ENCODE measurements at places on chromosomes 13 and 19. TPM values are rescaled to one million over a fixed set of nuclear protein-coding genes. Genes with fewer than 3 reads are reported as not detected.

GRCh38 chr19:10155839-10156238, 36.1 kb upstream of the EIF3G start:
- DNase-seq = no peak

DNA sequence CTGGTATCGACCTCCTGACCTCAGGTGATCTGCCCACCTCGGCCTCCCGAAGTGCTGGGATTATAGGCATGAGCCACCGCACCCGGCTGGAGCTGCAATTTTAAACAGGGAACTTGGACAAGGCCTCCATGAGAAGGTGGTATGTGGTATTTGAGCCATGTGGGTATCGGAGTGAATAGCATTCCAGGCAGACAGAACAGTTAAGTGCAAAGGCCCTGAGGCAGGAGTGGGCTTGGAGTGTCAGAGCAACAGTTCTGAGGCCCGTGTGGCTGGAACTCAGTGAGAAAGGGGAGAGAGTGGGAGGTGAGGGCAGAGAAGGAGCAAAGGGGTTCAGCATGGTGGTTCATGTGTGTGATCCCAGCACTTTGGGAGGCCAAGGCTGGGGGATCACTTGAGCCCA, 2.9 kb downstream of the RCN3 start:
- DNase-seq = no peak

- DNase-seq = no peak
These were observed 5.5 kb upstream of the LILRA6 start for GRCh38 chr19:54248016-54248601.

TTYH1 gene
- not detected for total RNA-seq

VSTM2B gene
- not detected for total RNA-seq

DNA sequence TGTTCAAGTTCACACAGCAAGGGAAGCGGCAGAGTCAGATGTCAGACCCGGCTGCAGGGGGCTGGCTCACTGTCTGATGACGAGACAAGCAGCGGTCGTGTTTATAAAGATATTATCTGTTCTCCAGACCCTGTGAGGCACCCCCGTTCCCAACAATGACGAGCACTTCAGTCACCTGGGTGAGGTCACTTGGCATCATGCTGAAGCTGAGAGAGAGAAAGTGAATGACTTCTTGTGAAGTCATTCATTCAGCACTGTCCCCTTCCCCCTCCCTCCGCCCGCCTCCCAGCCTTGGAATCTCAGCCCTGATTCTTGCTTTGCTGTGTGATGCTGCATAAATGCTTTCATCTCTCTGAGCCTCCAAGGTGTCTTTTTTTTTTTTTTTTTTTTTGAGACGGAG, 4.9 kb upstream of the LYPD3 start:
- no peak for DNase-seq

- DNase-seq = no peak
These were observed 17.3 kb upstream of the KL start for GRCh38 chr13:32998966-32999365.

DNA sequence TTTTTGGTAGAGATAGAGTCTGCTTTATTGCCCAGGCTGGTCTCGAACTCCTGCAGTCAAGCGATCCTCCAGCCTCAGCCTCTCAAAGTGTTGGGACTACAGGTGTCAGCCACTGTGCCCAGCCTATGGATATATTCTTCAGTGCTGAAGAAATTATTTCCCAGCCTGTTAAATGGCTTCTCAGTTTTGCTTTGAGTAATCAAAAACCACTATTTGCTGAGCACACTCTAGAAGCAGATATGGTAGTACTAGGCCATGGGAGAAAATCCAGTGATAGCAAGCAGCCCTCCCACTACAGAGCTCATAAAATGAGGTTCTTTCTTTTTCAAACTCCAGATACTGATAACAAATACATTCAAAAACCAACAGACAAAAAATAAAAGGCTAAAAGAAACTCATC, 80.6 kb upstream of the CLDN10 start:
- DNase-seq = no peak

GRCh38 chr13:114105521-114106225, 26.8 kb downstream of the RASA3 start:
- DNase-seq = no peak

WDR62 gene
- 8.5 TPM for total RNA-seq

SIGLEC9 gene
- total RNA-seq = not detected
